ENCODE measurements at places on chromosomes 7 and 10. TPM values are rescaled to one million over a fixed set of nuclear protein-coding genes. Genes with fewer than 3 reads are reported as not detected.

Gene KLF14
- not detected for total RNA-seq

Gene SPRN
- 0.12 TPM for total RNA-seq

Gene FZD1
- 31.7 TPM for total RNA-seq

Gene EPC1
- 32.9 TPM for total RNA-seq

Gene CRHR2
- total RNA-seq: not detected

Data from smooth muscle cell of the coronary artery (primary cell).